ENCODE measurements at places on chromosomes 6 and 20.

DNA sequence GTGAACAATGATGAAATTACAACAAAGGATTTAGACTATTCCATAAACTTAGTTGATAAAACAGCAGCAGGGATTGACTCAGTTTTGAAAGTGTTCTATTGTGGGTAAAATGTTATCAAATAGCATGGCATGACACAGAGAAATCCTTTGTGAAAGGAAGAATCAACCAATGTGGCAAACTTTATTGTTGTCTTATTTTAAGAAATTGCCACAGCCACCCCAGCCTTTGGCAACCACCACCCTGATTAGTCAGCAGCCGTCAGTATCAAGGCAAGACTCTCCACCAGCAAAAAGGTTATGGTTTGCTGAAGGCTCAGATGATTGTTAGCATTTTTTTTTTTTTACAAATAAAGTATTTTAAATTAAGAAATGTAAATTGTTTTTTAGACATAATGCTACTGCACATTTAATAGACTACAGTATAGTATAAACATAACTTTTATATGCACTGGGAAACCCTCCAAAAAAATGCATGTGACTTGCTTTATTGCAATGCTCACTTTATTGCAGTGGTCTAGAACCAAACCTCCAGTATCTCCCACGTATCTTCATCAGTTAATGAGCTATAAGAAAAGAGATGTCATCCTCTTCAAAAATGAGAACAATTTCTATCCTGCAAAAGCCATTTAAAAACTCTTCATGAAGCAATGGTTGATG lies 162.7 kb downstream of the SOBP start:
- DNase-seq = no peak

DNA sequence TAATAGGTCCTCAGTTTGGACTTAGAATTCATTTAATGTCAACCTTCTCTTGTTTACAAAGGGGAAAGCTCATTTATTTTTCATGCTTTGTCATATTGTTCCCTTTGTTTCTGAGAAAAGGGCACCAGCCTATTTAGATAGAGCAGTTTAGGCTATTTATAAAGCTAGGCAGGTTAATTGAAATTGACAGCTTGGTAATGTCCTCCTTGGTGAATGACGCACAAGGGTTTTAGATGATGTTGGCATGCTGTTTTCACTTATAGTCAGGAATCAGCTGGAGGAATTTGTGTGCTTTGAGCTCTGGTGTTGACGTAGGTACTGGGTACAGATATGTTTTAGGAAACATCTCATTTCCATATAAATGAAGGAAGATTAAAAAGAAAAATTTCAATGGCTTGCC lies 45.2 kb downstream of the BCKDHB start:
- DNase-seq = no peak

GRCh38 chr20:4152696-4153235 lies 137.4 kb upstream of the RNF24 start:
- DNase-seq = no peak

- no peak for DNase-seq
These were observed 57.9 kb upstream of the SSTR4 start for GRCh38 chr20:22977047-22977785.
